Stimulated activated CD4-positive, alpha-beta T cell treated with anti-CD3 and anti-CD28 coated beads, Interleukin-12 subunit alpha, Interleukin-12 subunit beta, amount 100 ng/mL, for 4 hours (primary cell): ENCODE measurements at places on chromosomes 4 and X.

GRCh38 chrX:40265936-40266335 is 168.2 kb upstream of the BCOR start:
- no peak for DNase-seq

DNA sequence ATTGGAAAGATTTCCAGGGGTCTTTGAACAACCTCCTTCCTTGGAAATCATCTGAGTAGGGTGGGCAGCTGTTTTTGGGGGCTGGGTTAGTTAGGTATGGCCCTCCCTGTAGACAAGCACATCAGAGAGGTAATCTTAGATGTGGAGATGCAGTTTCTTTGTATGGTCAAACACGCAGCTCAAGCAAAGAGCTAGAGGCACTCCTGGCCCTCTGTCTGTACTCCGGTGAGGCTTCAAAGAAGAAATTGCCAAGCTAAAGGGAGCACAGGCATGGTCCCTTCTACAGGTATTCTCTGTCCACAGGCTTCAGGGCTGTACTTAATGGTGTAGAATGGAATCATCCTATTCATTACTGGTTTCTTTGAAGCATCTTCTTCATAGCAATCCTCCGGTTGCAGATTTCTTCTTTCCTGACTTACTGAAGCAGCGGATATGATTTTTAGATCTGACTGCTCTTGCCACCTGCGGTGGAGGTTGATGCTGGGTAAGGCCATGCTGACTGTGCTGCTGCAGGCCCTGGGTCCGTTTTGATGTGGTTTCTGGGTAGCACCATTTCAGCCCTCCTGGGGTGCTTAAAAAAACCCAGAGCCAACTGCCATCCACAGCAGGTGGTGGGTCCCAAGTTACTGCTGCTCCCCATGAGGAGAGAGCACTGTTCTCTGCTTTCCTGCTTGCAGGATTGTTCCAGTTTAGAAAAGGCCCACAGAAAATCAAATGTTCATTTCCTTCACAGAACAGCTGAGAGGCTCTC is 318.9 kb upstream of the GATB start:
- no peak for DNase-seq

DNA sequence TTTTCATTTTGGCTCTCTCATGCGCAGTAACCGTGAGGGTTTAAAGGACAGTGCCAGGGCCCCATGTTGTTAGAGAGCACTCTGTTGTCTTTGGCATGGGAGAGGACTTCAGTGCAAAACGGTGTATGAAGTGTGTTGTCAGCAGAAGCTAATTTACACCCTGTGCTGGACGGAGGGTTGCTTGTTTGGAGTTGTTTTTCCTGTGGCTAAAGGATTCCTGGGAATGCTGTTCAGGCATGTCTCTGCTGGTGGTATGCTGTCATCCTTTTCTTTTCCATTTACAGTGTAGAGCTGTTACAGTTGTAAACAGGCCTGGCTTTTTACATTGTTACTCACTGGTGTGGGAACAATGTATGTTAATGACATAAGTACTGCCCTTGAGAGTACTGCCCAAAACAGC is 206.3 kb downstream of the CBR4 start:
- DNase-seq: no peak

- no peak for DNase-seq
Observed at GRCh38 chrX:40094041-40094899, 3.5 kb downstream of the BCOR start.

DNA sequence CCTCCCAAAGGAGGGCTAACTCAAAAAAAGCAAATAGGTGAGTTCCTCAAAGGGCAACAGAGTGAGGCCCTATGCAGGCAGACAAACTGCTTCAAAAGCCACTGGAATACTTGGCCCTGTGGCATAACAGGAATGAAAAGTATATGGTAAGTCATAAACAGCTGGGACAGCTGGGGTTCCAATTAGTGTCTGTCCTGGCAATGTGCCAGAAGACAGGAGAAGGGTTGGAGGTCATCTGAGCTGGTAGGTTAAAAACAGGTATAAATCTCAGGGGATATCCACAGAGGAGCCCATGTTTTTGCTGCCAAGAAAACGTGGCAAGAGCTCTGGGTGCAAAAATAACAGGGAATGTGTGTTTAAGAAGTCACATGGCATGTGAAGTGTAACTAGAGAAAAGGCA is 111.6 kb downstream of the APOOL start:
- DNase-seq: no peak

- no peak for DNase-seq
Observed at GRCh38 chr4:163895378-163896005, 401.0 kb downstream of the TMA16 start.

GRCh38 chrX:46258356-46258755 is 286.9 kb downstream of the ZNF674 start:
- no peak for DNase-seq

DNA sequence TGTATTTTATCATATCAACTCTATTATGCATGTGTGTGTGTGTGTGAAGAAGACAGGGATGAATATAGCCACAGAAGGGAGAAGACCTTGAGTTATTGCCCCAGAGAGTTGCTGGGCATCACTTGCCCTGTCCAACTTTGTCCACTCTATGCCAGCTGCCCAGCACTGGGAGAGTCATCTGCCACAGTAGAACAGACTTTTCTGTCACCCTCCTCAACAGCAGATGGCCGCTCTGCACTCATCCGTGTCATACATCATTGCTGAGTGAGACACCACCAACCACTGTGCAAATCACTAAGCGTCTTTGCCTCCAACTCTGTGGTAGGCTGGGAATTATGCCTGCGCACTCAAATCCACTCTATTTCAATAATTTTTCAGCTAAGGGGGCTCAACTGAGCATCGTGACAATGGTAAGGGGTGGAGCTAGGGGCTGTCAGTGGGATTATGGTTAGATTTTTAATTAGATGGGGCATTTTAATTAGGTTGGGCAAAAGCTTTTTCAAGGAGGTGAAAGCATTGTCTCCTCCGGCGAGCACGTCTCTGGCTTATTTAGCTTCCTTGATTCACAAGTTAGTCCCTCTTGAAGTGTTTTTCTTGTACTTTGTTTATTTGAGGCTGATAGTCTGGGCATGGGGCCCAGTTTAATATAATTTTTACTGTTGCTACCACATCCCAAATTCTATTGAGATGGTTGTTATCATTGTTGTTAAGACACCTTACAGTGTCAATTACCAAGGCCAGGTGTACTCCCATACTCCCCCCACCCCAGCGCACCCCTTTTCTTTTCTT is 100.1 kb upstream of the KLF3 start:
- DNase-seq: no peak

DNA sequence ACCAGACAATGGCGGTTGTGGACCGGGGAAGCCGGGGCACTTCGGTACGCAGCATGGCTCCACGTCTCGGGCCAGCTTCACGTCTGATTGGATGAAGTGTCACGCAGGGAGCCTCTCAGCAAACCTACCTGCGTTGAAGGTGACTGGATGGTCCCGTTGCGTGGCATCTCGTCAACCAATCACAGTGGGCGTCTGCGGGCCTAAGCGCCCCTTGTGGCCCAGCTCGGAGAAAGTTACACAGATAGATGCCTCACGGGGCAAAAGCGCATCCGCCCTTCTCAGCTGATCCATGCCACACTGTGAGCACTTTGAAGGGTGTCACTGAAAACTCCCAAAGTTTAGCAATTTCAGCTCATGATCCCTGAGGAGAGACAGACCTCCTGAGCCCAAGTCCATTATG is at the start of gene H2BW1:
H2BW1 (minus strand) TSS at position 103 of the 400 bp plus-strand sequence. CDS start 132 bp downstream, outside the sequence.
- DNase-seq: no peak

DNA sequence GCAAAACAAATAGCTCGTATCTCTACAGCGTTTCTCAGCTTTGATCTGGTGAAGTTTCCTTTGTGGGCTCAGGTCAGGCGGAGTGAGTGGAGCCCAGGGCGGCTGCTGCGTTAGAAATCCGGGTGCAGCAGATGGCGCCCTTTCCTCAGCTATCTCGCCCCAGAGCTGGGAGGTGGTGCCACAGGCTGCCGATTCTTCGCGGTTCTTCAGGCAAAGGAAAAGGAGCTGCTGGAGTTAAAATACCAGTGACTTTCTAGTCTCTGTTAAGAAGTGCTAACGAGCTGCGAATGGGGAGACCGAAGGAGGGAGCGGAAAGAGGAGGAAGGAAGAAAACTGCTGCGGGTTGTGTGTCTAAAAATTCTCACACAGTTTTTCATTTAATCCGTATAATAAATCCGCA is 114.6 kb downstream of the CPE start:
- DNase-seq: peak; percentile 60

DNA sequence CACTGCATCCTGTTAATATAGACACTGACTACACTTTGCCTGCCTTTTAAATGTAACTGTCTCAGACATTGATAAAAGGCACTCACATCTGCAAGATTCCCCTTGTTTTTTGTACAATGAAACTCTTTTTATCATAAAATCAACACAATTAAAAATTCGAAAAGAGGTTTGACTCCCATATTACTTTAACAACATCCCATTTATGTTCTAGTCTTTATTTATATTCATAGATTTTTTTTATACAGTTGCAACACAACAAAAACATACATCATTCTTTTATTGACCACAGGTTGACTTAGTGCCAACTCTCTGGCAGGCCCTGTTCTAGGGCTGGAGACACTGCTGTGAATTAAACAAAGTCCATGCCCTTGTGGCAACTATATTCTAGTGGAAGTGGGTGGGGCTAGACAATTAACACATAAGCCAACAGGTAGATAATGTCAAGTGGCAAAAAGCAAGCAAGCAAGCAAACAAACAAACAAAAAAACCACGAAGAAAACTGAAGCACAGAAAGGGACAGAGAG is 36.8 kb downstream of the ANK2 start:
- no peak for DNase-seq

GRCh38 chr4:82555276-82555675 is 6.5 kb downstream of the TMEM150C start:
- no peak for DNase-seq

- DNase-seq: no peak
Observed at GRCh38 chrX:120311727-120312063, 434 bp upstream of the TMEM255A start.

- no peak for DNase-seq
Observed at GRCh38 chr4:53040459-53040815, 178.3 kb downstream of the RASL11B start.

- no peak for DNase-seq
Observed at GRCh38 chrX:74405973-74406489, 15.3 kb upstream of the SLC16A2 start.

GRCh38 chr4:76494871-76495590 is 60.0 kb downstream of the SHROOM3 start:
- no peak for DNase-seq

GRCh38 chrX:133649651-133650050 is 234.4 kb upstream of the GPC4 start:
- no peak for DNase-seq

DNA sequence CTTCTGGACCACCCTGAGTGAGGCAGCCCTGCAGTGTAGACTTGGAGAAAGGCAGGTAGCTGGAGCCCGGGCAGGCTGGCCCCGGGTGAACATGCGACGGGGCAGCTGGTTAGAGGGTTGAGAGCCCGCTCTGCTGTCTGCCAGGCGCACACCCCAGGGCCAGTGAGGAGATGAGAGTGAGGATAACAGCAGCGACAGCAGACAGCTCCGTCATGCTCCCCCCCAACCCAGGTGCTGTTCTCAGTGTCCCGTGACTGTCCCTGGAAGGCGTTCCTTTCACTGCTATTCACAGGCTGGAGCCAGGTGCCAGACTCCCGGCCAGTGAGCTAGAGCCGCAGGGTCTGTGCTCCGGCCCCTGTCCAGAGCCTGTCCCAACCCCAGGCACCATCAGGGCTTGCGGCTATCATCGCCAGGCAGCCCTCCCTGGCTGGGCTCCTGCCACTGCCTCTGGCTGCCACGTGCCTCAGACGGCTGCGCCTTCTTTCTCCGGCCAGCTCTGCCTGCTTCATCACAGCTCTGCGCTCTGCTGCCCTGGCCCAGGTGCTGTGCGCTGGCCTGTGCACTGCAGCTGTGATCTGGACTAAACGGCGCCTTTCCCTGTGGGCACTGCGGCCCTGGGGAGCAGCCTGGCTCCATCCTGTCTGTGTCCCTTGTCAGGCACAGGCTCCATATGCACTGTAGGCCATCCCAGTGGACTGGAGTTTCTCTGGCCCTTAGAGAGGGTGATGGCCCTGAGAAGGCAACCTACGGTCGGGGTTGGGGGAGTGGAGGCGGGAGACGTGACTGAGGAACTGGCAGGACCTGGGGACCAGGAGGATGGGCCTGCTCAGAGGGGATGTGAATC is 19.8 kb downstream of the NSG1 start:
- DNase-seq: no peak

GRCh38 chr4:82138374-82138773 is 235.4 kb downstream of the HNRNPD start:
- no peak for DNase-seq

DNA sequence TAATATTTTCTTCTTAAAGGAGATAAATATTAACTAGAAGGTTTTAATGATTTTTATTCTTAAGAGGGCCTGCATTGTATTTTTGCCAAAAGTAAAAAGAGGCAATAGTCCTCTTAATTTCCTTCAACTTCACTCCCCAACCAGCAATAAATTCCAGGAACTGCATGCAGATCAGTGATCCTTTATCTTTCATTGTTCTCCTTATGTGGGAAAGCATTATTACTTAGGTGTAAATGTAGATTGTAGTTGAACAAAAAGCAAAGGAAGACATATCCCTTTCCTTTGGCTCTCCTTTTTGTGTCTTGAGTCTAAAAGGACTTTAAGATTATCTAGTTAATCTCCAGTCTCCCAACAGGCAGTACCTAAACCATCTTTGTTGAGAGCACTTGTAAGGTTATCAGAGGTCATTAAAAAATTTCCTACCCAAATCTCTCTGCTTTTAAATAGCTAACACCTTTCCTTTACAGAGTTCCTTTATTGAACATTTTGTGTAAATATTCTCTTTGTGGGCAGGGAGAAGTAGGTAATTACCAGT is 55.3 kb downstream of the RAPGEF2 start:
- no peak for DNase-seq

GRCh38 chrX:49066690-49067089 is 7.1 kb downstream of the PRAF2 start:
- DNase-seq: no peak

- no peak for DNase-seq
Observed at GRCh38 chr4:119629142-119629471, 503 bp upstream of the PDE5A start.

GRCh38 chr4:62208921-62209320 is 1008.8 kb downstream of the ADGRL3 start:
- DNase-seq: no peak

GRCh38 chrX:135890087-135890585 is 3.1 kb downstream of the CT45A10 start:
- no peak for DNase-seq
